Bronchial epithelial cell (primary cell): ENCODE measurements at places on chromosomes 1 and 21. TPM values are rescaled to one million over a fixed set of nuclear protein-coding genes. Genes with fewer than 3 reads are reported as not detected.

- DNase-seq: no peak
Observed at GRCh38 chr1:216905137-216905536, 181.9 kb upstream of the ESRRG start.

Gene SPRR3
- total RNA-seq: 136 and 342 TPM in 2 replicates

Gene MFAP2
- 7.9 and 23.3 TPM in 2 replicates for total RNA-seq

GRCh38 chr1:43069461-43070050 is 102.5 kb downstream of the EBNA1BP2 start:
- no peak for DNase-seq

Gene CNR2
- not detected in 2 replicates for total RNA-seq

DNA sequence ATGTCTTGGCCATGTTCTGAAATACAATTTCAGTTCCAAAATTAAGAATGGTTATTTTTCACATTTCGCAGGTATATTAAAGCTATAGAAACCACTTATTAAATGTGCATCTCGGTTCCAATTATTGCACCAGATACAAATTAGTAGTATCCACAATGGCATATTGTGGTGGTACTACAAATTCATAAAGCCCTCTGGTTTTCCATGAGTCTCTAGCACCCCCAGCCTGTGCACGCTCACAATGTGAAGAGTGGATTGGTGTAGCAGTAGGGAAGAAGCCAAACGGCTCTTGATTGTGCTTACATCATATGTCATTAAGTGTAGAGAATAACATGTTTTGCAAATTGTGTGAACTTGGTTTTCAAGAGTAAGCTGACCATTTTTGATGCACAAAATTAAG is 1.9 kb upstream of the BRINP3 start:
- DNase-seq: no peak

DNA sequence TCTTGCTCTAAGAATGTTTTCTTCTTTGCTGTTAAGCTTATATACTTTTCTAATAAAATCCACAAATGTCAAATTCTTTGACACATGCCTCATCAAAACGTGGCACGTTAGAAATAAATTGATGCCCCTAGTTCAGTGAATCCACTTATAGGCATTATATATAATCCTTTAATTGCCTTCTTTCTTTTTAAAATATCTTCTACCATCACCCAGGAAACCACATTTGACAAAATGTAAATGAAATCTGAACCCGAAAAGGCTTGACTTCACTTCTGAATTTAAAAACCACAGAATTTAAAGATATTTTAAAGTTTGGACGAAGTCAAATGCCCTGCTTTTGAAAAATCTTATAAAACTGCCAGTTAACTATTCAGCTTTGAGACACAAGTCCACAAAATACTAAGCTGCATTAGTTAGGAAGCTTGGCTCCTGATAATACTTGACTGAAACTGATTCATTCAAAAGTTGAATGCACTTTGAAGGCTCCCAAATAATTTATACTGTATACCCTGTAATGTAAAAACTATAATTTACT is 22.4 kb upstream of the KIFAP3 start:
- DNase-seq: no peak

DNA sequence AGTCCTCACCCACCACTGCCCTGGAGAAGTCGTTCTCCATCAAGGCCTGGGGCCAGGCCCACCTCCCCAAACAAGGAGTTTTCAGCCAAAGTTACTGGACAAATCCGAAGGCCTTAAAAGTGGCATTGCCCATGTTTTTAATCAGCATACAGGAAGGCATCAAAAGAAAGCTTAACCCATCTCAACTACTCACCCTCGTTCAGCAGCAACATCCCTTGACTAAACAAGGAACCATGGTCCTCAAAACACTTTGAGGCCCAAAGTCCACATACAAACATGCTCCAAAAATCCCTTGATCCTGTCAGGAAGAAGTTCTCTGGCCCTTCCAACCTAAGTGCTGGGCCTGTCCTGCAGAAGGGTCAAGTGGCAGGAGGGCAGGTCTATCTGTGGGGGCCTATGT is 1.6 kb downstream of the CAPZB start:
- no peak for DNase-seq

DNA sequence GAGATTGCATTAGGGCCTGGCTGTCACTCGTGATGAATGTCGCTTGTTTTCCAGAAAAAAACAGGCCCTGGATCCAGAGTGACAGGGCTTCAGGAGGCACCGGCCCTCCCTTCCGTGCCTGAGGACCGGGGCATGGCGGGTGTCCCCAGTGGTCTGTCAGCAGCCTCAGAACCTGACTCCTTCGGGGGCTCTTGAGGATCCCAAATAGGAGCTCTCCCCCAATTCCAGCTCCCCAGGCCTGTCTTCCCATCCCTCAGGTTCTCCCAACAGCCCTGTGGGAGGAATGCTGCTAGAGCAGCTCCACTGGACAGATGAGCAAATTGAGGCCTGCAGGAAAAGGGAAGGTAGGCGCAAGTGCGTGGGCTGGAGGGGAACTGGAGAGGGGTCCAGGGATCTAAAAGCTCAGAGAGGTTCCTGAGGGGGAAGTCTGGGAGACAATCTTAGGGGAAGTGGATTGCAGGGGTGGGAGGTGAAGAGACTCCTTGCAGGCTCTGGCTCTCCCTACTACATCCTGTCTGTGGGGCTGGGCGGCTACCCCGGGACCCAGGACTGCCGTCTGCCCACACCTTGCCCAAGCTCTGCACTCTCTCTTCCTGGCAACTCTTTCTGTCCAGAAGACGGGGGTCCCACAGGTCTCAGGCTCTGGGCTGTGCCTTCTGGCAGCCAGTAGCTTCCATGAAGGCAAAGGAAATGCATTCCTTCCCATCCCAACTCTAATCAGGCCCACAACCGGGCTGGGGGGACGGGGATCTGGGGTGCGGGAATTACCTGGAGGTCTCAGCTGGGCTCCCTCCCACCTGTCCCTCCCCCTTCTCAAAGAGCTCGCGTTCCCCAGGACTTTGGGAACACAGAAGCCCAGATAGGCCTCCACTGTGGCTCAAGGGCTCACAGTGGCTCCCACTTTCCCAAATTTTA is 105.7 kb upstream of the CASZ1 start:
- no peak for DNase-seq

DNA sequence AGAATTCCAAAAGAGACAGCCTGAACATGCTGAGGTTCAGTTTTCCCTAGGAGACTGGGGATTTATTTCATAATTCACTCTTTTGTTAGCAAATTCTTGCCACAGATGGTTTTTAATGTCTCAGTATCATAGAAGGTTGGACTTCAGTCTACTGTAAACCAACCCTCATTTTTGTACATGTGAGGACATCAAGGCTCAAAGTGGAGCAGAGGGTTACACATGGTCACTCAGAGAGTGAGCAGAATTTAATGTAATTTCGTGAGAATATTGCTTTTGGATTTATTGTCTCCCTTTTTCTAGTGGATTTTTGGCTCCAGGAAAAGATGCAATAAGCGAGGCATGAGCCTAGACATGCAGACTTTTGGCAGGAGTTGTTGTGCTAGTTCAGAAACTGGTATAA is 210.8 kb upstream of the JUN start:
- no peak for DNase-seq

Gene PCBP3
- total RNA-seq: 0.13 TPM in 1 of 2 replicates, not detected in the other

Gene CEPT1
- 45.6 and 49.5 TPM in 2 replicates for total RNA-seq

DNA sequence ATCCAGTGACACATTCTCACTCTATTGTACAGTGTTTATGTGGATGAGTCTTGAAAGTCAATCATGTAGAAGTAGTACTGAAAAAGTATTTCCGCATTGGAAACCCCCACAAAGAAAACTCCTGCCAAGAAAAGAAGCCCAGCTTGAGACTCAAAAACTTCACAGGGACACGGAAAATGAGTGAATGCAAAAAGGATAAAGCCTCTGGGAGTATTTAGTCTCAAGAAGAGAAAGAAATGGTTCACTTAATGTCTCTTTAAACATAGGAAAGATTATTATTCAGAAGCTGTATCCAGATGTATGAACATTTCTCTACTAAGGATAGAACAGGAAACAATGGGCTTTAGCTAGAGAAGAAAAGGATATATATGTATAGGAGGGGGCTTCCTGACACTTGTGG is 304.5 kb downstream of the BARHL2 start:
- DNase-seq: no peak

DNA sequence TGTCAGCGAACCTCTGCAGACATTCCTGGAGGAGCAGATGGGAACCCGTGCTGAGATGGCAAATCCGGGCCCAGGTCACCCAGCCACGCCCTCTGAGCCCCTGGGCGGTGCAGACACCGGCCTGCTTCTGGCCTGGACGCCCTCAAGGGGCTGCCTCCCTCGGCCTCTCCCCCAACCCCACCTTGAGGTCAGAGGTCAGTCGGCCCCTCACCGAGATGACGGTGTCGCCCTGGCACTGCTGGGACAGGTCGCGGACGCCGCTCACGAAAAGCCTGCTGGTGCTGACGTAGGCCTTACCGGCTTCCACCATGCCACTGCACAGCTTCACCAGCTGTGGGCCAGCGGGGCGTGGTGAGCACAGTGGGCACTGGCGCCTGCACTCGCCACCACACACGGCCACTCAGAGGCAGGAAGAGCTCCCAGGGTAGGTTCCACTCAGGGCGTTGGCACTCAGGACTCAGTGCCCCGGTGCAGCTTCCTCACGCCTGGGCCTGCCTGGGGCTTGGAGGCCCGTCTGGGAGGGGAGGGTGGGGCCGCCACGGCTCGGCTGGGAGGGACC is 4.7 kb downstream of the ACAP3 start:
- DNase-seq: peak; percentile 40

DNA sequence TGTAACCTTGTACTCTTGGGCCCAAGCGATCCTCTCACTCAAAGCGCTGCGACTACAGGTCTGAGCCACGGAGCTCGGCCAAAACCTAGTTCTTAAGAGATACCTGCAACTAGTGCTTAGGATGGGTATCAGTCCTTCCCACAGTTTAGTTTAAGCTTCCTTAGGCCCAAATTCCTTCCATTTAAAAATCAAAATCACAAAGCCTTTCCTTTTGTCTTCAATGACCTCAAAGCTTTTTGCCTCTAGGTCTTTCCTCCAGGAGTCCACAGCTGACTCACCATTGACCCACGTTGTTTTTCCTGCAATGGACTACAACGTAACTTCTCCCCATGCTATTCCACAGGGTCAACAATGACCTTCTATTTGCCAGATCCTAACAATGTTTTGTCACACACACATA is 64.0 kb downstream of the APP start:
- DNase-seq: no peak

Gene PEX14
- 8.7 and 14.2 TPM in 2 replicates for total RNA-seq

DNA sequence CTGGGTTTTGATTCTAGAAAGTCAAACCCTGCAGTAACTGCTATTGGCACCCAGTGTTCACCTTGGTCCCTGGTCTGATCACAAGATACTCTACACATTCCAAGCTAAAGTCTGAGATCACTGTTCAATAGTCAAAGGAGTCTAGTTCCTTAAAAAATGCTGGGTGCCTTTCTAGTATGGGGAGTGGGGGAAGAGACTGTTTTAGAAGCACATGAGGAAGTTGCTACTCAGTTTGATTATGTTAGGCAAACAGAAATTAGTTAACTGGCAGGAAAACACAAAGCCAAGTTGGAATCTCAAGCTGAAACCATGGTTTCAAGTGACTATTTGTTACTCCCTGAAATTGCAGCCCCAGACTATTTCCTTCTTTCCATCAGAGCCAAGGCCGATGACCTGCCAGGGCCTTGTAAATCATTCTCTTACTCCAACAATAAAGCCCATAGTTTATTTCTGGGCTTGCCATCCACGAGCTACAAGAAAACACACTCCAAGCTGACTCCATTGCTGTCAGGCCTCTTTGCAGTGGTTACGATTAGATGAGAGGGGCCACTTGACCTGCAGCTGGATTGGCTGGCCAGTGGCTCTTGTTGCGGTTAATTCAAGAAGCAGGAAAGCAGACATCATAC is 21.1 kb upstream of the VTCN1 start:
- no peak for DNase-seq

- no peak for DNase-seq
Observed at GRCh38 chr1:187157115-187157514, 328.4 kb downstream of the PLA2G4A start.

GRCh38 chr1:238777551-238777950 is 608.8 kb upstream of the CHRM3 start:
- DNase-seq: no peak

DNA sequence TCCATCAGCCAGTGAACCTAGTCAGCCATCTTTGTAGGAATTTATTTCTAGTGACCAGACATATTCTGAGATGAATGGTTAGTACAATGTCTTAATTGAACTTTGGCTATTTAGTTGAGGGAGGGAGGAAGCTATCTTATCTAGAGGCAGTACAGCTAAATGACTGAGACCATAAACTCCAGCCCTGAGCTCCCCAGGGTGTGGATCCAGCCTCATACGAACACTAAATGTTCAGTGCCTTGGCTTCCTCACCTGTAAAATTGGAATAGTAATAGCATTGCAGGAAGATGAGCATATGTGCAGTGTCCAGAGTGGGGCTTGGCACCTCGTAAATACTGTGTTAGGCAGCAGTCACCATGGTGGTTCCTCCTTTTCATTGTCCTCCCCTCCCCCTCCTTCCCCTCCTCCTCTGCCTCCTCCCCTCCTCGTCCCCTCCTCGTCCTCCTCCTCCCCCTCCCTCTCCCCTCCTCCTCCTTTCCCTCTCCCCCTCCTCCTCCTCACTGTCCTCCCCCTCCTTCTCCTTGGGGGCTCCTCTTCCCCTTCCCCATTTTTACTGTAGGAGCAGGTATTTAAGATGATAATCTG is 108.2 kb downstream of the GALNT2 start:
- DNase-seq: no peak

Gene CFAP141
- total RNA-seq: not detected in 2 replicates

Gene GJA5
- 0.13 TPM in 1 of 2 replicates, not detected in the other for total RNA-seq

- DNase-seq: no peak
Observed at GRCh38 chr1:1956101-1956500, 37.0 kb upstream of the TMEM52 start.

DNA sequence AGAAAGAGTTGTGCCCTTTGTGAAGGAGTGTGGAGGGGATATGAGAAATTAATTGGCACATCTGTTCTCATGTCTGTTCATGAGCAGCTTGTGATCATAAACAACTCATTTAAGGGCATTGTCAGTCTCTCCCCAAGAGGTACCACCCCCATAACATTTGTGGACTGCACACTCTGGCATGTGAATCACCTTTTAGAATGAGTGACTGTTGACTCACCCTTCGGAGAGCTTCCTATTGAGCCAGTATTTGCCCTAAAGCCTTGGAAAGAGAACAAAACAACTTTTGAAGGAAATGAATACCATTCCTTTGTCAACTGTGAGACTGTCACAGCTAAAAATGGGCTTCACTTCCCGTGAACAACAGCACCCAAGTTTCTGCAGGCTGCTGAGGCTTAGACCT is 27.5 kb upstream of the MYSM1 start:
- peak; percentile 99 for DNase-seq

DNA sequence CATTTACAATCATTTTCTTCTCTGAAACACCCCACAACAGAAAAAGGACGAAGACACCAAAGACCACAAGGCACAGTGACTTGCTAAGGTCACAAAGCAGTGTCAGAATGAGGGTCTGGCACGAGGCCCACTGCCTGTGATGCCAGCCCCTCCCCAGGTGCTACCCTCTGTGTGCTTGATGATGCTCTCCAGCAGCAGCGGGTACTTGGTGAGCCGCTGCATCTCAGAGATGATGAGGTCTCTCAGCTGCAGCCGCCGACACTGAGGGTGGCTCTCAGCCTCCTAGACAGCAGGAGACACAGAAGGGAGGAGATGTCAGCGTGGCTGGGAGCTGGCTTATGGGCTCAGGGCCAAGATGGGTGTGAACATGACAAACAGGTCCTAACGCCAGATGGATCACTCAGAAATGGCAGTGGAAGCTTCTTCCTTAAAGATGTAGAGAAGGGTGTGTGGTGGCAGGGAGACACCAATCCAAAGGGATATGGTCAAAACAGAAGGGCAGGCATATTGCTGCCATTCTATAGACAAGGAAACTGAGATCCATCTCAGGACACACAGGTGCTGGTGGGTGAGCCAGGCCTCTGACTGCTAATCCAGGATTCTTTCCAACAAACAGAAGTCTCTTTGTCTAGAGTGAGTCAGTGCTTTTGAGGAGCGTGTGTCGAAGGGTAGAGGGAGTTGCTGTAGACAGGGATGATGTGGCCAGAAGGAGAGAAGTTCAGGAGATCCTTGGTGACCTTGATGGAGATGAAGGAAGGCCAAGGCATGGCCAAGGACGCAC is 25.6 kb downstream of the LRRC71 start:
- peak; percentile 47 for DNase-seq
